IPS-NIHi11 (cell line): ENCODE measurements at places on chromosomes 2 and 18.

DNA sequence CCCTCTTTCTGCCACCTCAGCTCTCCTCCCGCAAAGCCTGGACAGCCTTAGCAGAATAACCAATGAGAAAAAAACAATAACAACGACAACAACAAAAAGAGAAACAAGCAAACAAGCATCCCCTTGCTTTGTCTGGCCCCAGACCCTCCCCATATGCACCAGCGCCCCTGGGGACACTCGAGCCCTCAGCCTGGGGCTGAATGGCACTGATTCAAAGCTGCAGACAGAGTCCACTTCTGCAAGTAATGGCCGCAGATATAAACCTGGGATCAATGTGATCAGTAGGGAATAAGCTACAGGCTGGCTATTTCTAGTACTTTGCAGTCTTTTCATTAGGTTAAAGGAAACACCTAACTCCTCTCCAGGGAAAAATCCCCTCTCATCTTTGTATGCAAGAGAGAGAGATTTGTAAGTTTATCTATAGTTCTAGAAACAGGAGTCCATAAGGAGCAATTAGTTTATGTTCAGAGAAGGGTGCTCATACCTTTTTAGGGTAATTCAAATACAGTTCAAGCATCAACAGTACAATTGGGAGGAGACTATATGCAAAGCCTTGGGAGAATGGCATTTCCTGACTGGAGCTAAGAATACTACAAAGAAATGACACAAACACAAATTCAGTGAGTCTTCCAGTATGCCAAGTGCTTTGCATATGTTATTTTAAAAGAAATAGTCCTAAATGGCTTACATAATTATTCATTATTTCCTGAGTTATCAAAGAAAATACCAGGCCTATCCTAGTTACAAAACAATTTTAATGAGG is 122.3 kb upstream of the DDX18 start:
- no peak for DNase-seq

DNA sequence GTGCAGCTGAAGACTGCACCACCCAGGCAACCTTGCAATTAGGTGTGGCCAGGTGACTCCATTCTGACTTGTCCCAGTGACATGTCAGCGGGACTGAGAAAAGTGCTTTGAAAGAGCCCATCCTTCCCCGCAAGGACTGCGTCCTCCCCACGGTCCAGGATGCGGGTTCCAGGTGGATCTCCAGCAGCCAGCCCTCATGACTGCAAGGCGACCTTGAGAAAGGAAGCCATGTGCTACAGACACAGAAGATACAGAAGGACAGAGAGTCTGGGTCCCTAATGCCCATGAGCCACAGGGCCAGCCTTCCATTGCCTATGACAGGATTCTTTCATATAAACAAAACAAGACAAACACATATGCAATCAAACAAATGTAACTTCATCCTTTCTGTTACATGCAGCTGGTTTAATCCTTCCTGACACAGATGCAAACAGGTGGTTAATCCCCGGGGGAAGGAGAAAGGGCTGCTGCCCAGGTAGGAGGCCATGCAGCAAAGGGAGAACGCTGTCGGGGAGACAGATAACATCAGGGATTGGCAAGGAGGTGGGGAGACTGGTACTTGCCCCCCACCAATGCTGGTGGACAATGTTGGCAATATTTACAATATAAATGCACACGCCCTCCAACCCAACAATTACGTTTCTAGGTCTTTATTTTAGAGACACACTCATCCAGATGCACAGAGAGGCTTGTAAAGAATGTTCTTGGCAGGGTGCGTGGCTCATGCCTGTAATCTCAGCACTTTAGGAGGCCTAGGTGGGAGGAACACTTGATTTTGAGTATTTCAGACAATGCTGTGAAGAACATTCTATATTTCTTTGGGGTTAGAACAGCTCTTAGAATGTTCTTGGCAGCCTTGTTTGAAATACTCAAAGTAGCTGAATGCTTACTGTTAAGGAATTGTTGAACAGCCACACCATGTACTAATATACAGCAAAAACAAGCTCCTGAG is 64.8 kb downstream of the NCAPH start:
- DNase-seq, result no peak

GRCh38 chr2:231115651-231116050 is 9.2 kb downstream of the HTR2B start:
- no peak for DNase-seq

GRCh38 chr2:100623930-100624329 is 61.1 kb downstream of the PDCL3 start:
- no peak for DNase-seq

GRCh38 chr2:55371376-55371775 is 48.3 kb downstream of the CCDC88A start:
- no peak for DNase-seq

DNA sequence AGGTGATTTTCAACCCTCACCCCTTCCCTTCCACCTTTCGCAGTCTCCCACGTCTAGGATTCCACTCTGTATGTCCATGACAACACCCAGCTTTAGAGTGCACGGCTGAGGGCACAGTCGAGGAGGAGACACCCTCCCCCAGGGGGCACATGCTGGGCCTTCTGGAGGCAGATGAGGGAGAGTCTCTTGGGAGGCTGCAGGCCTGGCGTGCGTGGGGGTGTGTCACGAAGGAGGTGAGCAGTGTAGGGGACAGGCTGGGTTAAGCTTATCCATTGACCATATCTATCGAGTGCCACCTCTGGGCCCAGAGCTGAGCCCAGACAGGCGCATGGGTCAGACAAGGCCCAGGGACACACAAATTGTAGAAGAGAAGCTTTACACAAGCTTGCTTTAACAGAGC is 18.8 kb downstream of the PROC start:
- no peak for DNase-seq

DNA sequence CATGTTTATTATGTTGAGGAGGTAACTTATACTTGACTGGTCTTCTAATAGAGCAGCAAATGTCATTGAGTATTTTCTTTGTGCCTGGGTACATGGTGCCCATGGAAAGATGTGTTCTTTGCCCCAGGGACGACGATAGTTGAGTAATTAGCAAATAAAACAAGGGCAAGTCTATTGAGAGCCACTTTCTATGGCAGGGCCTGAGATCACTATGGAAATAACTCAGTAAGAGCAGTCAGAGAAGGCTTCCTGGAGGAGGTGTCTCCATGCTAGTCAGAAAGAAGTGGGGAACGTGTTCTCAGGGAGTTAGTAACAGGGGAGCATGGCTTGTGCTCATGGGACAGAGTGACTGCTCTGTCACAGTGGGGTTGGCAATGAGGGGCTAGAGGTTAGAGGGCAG is 28.6 kb downstream of the CTIF start:
- DNase-seq, result no peak

- DNase-seq, result no peak
Observed at GRCh38 chr2:4174796-4175195, 471.4 kb downstream of the DCDC2C start.

GRCh38 chr2:142944264-142944663 is 66.8 kb downstream of the KYNU start:
- DNase-seq, result no peak

GRCh38 chr2:100655936-100656534 is 93.2 kb downstream of the PDCL3 start:
- no peak for DNase-seq

GRCh38 chr2:26725521-26725820 is 32.9 kb downstream of the KCNK3 start:
- DNase-seq, result no peak

- DNase-seq, result no peak
Observed at GRCh38 chr2:237199577-237199976, 113.9 kb downstream of the COPS8 start.

DNA sequence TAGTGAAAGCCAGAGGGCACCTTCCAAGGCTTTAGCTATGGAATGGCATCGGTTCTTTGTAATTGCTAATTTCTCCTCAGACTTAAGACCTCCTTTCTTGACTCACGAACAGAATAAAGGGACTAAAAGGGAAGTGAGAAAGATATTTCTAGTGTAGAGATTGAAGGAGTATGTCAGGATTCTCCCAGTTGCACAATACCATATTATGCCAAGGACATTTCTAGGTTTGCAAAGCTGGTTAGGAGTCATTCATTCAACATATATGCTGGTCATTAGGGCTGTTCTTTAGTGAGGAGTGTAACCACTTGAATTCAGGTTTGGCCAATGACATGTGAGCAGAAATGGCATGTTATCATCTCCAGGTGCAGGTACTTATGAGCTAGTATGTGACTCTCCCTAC is 7.4 kb downstream of the REEP1 start:
- no peak for DNase-seq

GRCh38 chr2:219573166-219573565 is 1.1 kb downstream of the INHA start:
- no peak for DNase-seq

GRCh38 chr2:2005915-2006314 is 261.6 kb upstream of the PXDN start:
- no peak for DNase-seq

GRCh38 chr2:124908411-124908810 is 883.3 kb downstream of the CNTNAP5 start:
- DNase-seq, result no peak

DNA sequence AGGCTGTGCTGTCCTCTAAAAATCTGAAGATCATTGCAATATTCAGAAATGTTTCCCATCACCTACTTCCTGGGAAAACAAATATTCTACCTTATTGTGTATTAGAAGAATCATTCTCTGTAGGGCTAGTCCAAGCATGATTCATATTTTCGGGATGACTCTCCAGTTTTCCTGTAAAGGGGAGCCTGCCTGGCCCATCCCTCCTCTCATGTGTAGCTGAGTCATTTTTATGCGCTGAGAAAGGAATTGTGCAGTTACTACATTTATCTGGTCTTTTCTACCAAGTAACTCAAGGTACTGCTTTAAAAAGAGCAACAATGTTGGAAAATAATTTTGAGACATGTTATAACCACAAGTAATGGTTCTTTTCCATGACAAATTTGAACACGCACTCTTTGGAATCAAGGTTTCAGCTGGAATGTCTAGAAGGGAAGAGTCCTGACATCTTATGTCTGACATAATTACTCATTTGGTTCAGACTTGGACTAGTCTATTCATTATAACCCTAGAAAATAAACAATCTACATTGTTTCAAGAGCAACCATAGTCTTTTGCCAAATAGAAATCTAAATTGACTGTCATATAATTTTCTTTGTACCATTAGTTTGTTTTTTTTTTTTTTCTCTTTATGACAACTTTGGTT is 6.6 kb downstream of the DSG3 start:
- DNase-seq, result no peak

- DNase-seq, result no peak
Observed at GRCh38 chr2:130241041-130241707, 42.9 kb upstream of the TUBA3E start.

GRCh38 chr2:42096869-42097591 is 49.2 kb downstream of the PKDCC start:
- DNase-seq, result no peak

- no peak for DNase-seq
Observed at GRCh38 chr18:59927246-59927825, 27.5 kb downstream of the PMAIP1 start.

GRCh38 chr2:31810200-31810917 is 200.4 kb downstream of the MEMO1 start:
- no peak for DNase-seq

GRCh38 chr2:33528441-33528950 is 52.0 kb downstream of the RASGRP3 start:
- DNase-seq, result no peak

DNA sequence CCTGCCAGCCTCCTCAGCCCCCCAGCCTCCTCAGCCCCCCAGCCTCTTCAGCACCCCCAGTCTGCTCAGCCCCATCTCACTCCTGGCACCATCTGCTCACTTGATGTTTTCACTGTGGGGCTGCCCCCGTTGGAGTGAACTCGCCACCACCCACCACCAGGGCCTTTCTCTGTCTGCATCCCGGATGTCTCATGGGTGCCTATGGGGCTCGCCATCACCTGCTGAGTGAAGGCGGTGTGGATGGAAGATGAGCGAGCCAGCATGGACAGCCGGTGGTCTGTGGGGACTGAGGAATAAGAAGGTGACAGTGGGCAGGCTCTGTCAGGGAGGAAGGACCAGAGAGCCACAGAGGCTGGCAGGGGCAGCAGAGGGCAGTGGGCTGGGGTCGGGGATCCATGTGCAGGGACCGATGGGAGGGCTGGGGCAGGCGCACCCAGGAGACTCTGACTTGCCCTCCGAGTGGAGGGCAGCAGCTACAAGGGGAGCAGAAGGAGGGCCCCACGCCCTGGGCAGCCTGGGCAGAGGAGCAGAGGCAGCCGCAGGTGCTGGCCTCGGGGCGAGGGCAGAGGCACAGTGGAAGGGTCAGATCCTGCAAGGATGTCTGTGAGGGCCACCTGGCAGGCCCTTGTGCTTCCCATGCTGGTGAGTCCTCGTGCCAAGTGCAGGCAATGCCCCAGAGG is 74.7 kb upstream of the ODC1 start:
- no peak for DNase-seq

- no peak for DNase-seq
Observed at GRCh38 chr2:128008074-128008672, 19.7 kb downstream of the SAP130 start.

DNA sequence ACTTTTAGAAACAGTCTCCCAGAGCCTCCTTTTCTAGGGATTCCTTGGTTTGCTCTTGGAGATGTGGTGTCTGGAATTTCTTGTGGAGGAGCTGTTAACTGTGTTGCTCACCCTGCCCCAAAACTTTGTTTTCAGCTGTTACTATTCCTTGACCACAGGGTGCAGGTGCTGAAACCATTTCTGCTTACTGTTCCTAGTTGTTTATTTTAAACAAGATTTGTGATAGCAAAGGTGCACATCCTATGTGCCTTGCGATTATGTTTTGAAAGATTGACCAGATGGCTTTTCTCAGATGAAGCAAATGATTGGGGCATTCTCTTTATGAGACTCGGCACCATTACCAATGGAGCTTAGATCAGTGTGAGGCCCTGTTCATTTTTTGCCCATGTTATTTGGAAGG is 111.2 kb downstream of the RAB3GAP1 start:
- no peak for DNase-seq

DNA sequence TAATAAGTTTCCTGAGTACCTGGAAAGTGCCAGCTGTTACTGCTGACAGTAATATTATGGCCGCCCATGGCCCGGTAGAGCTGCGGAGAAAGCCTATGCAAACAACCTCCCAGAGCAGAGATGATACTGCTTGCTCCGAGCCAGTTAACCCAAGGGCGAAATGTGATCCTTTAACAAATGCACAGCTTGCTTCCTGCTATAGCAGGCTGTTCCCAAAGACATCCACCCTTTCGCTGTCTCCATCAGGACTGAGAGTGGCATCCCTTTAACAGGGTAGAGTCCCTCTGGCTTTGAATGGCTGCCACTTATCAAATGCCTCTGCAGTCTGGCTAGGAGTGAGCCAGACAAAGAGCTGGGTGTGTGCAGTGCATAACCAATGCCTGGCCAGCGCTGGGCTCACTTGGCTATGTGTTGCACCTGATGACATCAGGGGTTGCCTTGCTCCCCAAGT is 69.7 kb upstream of the DAPL1 start:
- DNase-seq, result no peak

- no peak for DNase-seq
Observed at GRCh38 chr18:13613591-13614501, 112.5 kb downstream of the FAM210A start.

GRCh38 chr2:140657657-140658056 is 1473.2 kb downstream of the LRP1B start:
- no peak for DNase-seq

DNA sequence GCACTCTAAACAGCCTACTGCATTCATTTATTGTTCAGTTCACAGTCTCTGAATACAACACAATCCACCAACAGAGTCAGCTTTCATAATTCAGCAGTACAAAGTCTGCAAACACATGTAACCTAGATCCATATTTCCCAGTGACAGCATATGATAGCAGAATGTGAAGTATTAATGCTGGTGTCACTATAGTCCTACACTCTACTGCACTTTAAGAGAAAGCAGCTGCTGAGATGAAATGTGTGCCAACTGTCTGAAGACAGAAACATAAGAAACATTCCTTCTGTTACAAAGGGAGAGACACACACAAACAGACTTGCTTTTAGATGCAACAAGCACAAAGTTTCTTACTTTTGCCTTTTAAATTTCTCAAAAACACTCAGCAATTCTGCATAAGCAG is 441.8 kb downstream of the ZEB2 start:
- DNase-seq, result no peak
